ENCODE measurements at places on chromosomes 3 and 15.

GRCh38 chr3:38985581-38985980, 66.2 kb downstream of the SCN11A start:
- no peak for DNase-seq

- DNase-seq, result no peak
Observed at GRCh38 chr3:117131259-117131658, 421.7 kb downstream of the TUSC7 start.

- no peak for DNase-seq
Observed at GRCh38 chr3:15477951-15478639, 43.4 kb downstream of the COLQ start.

DNA sequence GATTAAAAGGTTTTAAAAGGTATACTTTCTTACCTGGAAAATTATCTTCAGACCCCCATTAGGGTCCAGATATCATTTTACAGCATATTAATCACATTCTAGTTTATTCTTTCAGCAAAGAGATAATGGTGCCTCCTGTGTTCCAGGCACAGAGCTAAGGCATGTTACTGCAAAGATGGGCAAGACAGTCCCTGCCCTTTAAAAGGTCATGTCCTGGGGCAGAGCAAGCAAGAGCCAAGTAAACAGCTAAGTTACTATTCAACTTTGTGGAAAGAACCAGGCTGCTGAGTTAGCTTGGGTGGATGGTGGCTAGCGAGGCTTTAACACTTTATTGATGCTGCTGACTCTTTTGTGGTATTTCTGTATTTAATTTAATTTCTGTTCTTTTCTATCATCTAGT, 75.0 kb downstream of the LRRC28 start:
- DNase-seq, result no peak

DNA sequence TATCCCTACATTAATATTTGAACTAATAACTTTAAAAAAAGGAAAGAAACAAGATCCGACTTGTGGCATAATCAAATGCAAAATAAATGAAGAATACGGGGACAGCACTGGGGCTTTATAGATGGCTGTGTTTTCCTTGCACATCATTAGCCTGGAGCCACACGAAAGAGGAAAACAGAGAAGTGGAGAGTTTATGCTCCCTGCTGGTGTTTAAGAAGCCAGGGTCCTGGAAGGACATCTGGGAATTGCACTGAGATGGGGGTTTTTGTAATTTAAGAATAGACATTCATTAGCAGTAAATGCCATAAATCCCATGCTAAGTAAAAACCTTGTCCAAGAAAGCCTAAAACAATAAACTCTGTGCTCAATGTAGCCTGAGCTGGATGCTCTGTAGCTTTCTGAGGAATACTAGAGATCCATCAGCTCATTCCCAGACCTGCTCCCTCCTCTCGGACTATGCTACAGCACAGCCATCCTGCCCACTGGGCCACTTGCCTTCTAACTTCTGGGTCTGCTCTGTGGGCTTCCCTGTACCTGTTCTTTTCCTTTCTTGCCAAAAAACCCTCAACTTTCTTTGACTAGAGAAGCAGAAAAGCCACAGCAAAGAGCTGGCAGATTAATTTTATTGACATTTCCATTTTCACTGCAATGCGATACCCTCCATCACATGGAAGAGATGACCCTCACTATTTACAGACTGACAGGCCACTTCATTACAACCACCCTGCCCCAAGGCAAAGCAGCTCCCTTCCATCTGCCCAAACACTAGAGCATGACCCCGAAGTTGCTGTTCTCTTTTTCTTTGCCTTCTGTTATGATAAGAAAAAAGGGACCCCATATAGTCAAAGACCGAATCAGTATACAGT, 62.3 kb downstream of the MEIS2 start:
- no peak for DNase-seq

DNA sequence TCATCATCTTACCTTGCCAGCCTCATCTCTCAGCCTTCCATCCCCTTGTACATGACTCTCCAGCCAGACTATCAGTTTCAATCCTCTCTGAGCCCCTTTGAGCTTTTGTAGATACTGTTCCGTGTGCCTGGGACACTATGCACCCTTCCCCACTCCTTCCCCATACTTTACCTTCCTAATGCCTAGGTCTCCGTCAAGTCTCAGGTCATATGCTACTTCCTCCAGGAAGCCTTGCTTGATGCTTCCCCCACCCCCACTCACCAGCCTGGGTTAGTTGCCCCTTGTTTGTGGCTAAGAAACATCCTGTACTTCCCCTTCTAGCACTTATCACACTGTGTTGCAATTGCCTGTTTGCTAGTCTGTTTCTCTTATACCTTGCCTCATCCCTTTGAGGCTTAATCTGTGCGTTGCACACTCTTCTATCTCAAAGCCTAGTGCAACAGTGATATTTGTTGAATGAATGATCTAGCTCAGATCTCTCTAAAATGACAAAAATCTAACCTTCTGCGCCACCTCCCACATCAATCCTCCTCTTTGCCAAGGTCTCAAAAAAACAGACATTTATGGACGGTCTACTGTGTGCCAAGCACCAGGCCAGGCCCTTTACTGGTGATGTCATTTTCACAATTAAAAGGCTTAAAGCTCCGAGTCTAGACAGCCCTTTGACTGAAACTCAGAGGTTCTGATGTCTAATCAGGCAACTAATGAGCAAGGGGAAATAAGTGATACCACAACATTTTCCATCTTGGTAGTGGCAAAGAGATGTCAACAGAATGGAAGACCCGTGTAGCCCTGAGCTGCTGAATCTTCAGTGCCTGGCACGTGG, 6.5 kb upstream of the USP3 start:
- no peak for DNase-seq

- DNase-seq, result no peak
Observed at GRCh38 chr3:4804161-4805058, 174.8 kb upstream of the BHLHE40 start.

DNA sequence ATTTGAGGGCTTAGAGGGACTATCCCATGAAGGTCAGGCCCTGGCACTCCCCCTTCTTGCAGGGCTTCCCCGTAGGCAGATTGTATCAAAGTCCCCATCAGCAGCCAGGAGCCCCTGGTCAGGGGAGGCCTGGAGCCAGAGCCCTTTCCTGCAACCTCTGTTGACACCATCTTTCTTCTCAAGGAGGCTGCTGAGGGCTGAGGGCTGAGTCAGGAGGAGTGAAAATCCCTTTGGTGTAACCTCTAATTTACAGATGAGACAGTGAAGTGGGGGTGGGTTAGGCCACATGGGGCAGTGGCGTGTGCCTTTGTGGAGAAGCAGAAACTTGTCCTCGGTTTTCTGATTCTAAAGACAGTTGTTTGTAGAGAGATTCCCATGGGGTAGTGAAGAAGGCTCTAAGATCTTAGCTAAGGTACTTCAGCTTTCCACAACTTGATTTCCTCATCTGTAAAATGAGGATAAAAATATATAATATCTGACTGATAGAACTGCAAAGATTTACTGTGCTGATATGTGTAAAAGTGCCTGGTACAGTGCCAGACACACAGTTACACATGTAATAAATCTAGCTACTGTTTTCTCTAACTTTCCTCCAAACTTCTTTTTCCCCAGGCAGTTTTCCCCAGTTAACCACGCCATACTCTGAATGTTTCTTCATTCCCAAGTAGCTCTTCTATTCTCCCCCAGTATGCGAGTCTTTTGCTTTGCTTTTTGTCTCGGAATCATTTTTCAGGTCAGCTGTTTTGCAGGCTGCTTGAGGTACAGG, 249.4 kb upstream of the TPM1 start:
- DNase-seq, result no peak

- DNase-seq, result no peak
Observed at GRCh38 chr3:148367756-148368155, 329.9 kb upstream of the AGTR1 start.

DNA sequence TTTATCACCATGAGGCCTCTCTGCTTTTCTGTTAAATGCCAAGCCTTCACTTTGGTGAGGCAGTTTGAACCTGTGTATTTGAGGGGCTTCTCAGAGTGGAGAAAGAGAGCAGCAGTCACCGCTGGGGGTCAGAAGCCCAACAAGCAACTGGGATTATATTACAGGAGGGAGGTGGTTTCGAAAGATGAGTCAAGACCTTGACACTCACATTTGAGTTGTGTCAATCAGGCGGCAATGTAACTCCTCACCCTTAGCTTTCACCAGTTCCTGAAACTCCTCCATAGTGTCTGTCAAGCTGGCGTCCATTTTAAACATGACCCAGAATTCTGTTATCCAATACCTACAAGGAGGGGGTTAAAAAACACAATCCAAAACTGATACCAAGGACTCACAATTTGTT, 46.5 kb downstream of the RASGRP1 start:
- DNase-seq, result no peak

- DNase-seq, result no peak
Observed at GRCh38 chr3:195282961-195283360, 12.0 kb upstream of the XXYLT1 start.

GRCh38 chr3:19775765-19776164, 158.3 kb downstream of the EFHB start:
- DNase-seq, result no peak

DNA sequence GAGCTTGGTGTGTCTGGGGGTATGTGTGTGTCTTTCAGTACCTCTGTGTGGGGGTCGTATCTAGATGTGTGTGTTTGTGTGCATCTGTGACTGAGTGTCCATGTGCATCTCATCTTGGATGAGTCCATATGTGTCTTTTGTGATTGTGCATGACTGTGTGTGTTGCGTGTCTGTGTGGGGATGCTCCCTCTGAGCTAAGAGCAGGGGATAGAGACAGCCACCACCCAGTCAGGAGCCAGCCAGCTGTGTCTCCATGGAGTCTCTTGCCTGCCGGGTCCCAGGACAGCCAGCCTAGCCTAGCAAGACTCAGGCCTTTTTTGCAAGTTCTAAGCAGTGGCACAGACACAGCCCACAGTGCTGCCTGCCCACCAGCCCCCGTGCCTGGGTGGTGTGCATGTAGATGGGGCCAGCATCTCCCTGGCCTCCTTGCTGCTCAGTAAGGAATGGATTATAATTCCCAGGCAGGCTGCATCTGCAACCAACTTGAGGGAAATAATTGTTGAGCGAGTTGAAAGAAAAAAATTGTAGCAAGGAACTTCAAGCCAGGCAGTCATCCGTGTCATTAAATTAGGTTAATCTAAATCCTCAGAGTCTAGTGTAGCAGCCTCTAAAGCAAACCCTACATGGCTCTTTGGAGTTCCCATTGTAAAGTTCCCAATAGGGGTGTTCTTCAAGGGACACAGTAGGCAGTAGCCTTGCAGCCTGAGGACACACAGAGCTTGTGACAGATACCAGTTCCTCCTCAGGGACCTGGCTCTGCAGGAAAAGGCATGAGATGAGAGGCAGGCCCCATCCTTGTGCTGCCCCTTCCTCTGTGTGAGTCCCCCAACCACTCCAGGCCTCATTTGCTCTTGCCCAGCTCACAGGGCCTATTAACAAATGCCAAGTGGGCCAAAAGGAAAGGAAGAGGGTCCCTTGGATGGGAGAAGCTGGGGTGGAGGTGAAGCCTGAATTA, 35.9 kb upstream of the MRPS22 start:
- DNase-seq, result no peak

GRCh38 chr3:111947231-111947630, 31.6 kb upstream of the ABHD10 start:
- no peak for DNase-seq

GRCh38 chr3:3141939-3142338, 15.2 kb downstream of the TRNT1 start:
- no peak for DNase-seq

DNA sequence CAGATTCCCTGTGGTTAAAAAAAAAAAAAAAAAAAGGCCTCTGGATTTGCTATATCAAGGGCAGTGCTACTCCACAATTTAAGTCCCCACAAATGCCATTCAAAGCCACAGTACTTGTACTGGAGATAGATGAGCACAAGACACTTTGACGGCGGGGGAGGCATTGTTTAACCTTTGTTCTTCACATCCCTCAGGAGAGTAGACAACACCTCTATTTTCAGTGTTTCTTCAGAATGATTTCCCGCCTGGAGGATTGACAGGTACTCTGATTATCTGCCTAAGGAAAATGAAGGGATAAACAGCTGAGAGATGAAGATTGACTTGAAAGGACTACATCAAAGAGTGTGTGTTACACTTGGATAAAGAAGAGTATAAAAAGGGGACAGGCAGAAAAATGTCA, 58.7 kb downstream of the OTOL1 start:
- DNase-seq, result no peak

DNA sequence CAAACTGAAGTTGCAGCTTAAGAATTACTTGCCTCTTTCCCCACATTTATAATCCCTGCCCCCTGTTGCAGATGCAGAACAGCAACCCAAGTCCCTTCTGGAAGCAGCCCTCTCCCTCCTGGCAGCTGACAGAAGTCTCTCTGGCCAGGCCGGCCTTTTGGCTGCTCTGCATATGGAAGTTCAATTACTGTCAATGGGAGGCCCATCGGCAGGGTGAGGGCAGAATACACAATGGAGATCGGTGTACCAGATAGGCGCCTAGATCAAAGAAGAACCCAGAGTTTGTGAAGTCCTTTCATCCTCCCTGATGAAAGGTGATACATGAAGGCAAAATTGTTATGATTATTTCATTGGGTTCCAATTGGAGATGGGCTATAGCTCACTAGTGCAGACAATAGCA, 327.9 kb upstream of the CTNNB1 start:
- DNase-seq, result no peak

- no peak for DNase-seq
Observed at GRCh38 chr3:49868862-49869466, 742 bp downstream of the CAMKV start.

DNA sequence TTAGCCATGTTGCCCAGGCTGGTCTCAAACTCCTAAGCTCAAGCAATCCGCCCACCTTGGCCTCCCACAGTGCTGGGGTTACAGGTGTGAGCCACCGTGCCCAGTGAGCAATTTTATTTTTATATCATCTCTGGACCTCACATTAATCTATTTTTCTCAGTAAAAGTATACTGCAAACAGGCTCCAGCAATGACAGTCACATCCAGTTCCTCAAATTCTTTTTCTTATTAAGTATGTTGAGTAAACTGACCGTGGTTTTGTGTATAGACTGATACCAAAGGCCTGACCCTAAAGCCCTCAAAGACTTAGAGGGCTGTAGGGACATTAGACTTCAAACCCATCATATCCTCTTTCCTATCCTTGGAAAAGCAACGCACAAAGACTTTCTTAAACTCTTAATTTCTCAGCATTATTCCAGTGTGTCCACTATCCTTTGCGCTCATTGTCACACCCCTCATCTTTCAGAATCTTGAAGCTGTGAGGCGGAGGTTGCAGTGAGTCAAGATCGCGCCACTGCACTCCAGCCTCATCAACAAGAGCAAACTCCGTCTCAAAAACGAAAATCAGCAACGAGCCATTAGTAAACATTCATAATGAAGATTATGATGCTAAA, 2.0 kb downstream of the NGLY1 start:
- DNase-seq, result peak; percentile 12

- no peak for DNase-seq
Observed at GRCh38 chr3:72565593-72565992, 282.7 kb downstream of the SHQ1 start.

Data from GM10248 (cell line).